ENCODE measurements at places on chromosomes 2 and 18.

GRCh38 chr2:40357667-40358066 is 94.2 kb downstream of the SLC8A1 start:
- DNase-seq: no peak

DNA sequence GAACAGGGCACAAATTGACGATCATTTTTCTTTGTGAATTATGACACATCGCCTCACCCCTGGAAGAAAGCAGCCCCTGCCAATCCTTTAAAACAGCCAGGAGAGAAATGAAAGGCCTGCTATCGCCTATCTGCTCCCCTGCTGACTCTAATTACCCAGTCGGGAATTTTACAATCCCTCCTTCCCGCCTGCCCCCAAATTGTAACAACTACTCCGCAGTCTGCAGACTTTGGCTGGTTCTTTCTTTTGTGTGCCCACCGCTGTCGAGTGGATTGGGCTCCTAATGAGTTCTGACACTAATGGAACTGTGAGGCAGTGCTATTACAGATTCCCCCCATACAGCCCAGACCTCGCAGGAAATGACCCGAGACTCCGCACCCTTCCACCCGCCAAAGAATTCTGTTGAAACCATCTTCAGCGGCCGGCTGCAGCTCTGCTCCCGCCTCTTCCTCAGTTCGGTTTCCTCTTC is 281.2 kb upstream of the PARD3B start:
- no peak for DNase-seq

DNA sequence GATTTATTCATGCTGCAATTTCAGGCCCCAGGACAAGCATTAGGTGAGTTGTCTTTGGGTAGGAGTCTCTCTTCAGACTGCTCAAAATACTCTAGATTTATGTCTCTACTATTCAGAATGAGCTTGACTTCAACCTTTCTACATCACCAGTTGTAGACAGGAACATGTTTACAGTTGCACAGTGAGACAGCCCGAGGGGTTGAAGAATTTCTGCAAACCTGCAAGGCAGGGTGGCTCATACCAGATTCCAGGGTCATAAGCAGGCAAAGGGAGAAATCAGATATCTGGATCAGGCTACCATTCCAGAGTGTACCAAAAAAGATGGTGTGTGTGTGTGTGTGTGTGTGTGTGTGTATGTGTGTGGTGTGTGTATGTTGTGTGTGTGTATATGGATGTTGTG is 112.4 kb downstream of the SPP2 start:
- DNase-seq: no peak

GRCh38 chr2:235406430-235406829 is 87.4 kb upstream of the AGAP1 start:
- no peak for DNase-seq

DNA sequence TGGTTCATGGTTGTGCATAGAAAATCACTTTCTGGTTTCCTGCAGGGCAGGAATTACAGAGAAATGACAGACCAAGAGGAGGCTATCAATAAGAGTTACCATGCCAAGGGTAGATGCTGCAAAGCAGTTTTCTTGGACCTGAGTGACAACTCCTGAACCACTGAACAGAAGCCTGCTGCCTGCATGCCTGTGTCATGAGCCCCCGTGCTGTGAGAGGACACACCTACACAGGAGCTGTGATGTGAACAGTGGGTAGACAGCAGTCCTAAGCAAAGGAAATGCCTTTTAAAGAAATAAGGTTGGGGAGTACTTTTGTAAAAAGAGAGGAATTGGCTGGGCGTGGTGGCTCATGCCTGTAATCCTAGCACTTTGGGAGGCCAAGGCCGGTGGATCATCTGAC is 54.2 kb upstream of the CREB1 start:
- no peak for DNase-seq

- no peak for DNase-seq
Observed at GRCh38 chr2:219598308-219599078, 836 bp downstream of the STK11IP start.

DNA sequence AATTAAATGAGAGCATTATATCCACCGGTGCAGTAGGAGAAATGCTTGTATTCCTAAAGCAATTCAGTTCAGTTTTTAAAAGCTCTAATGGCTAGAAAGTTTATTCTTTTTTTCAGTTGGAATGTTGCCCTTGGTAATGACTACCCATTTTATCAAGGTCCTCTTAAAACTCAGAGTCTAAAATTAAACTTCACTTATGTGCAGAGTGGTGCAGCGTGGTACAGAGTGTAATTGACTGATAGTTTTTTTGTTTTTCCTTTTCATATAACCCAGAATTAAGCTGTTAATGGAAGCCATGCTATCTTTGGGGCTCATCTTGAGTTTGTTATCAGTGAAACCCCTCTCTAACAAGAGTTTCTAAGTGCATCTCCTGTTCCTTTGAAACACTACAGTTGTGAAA is 21.4 kb downstream of the NCOA1 start:
- DNase-seq: no peak

DNA sequence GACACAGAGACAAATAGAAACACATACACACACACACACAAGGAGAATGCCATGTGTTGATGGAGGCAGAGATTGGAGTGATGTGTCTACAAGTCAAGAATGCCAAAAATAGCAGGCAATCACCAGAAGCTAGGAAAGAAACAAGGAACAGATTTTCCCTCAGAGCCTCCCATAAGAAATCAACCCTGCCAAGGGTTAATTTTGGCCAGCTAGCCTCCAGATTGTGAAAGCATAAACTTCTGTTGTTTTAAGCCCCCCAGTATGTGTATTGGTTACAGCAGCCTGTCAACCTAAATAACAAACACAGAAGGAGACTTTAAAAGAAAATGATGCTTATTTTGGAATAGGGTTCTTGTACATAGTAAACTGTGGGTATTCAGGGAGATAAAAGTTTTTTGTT is 5.6 kb upstream of the STK39 start:
- DNase-seq: no peak

DNA sequence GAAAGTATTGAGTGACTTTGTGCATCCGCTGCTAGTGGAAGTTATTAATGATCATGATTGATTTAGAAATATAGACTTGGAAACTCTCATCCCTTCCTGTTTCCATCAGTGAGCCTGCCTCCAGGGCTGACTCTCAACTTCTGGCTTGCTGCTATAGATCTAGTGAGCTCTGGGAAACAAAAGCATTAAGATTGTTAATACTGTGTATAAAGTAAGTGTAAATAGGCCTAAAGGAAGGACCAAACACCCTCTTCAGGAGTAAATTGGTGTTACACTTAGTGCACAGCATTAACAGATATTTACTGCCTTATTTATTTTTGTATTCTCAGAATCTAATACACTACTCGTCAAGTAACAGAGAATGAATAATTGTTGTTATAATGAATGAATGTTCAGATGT is 285.6 kb downstream of the THSD7B start:
- DNase-seq: no peak

GRCh38 chr2:150909613-150910012 is 352.1 kb downstream of the RBM43 start:
- DNase-seq: no peak

- no peak for DNase-seq
Observed at GRCh38 chr18:8787371-8787670, 82.0 kb downstream of the MTCL1 start.

GRCh38 chr2:104871972-104872865 is 18.3 kb downstream of the POU3F3 start:
- DNase-seq: no peak

- no peak for DNase-seq
Observed at GRCh38 chr2:974054-974453, 23.4 kb downstream of the SNTG2 start.

DNA sequence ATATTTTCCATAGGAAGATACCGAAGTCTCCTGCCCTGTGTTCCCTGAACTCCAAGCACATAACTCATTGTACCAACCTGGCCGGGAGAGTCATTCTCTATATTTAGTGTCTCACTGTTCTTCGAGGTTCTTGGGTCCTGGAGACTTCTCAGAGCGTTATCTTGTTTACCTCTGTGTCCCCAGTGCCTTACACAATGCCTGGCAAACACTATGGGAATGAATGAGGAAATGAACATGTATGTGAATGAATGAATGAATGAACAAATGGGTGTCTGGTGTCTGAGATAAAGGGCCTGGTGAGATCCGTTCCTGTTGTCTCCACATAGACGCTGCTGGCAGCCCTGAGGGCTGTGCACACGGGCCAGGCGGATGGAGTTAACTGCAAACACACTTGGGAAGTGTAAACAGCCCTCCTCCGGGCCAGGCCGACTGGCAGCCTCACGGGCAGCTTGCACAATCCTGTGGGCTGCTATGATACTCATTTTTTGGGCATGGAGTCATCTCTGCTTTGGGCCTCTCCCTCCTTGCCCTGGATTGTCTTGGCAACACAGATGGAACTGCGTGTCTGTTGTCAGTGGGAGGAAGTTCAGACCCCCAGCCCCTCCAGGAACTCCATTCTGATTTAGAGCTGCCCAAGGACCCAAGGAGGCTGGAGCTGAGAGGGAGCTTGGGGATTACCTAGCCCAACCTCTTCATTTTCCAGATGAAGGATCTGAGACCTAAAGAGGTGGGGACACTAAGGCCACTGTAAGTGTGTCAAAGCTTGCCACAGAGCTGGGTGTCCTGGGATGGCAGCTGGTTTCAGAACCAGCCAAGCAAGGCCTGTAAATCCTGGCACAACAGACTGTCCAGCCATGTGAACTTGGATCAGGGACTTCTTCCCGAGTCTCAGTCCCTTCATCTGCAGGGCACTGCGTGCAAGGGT is 124.4 kb downstream of the INHBB start:
- DNase-seq: peak; percentile 84

DNA sequence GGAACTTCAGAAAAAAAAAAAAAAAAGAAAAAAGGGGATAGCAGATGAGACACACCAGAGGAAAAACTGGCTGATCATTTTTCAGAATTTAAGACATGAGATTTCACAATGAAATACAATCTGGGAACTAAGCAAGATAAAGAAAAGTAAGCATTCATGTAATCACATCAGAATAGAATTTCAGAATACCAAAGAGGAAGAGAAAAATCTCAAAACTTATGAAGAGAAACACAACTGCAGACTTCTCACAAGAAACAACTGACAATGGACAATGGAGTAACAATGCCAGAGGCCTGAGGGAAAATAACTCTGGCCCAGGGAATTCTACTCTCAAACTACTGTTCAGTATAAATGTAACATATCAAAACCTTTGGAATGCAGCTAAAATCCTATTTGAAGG is 13.2 kb upstream of the RRM2 start:
- no peak for DNase-seq

- DNase-seq: no peak
Observed at GRCh38 chr2:27645197-27645596, 16.3 kb downstream of the GPN1 start.

- DNase-seq: no peak
Observed at GRCh38 chr2:233476063-233476410, 90.5 kb downstream of the USP40 start.

GRCh38 chr2:183204397-183204796 is 80.2 kb downstream of the NUP35 start:
- no peak for DNase-seq

- no peak for DNase-seq
Observed at GRCh38 chr2:118056165-118056534, 32.1 kb upstream of the INSIG2 start.

GRCh38 chr2:112633708-112634107 is 12.0 kb upstream of the SLC20A1 start:
- DNase-seq: no peak

DNA sequence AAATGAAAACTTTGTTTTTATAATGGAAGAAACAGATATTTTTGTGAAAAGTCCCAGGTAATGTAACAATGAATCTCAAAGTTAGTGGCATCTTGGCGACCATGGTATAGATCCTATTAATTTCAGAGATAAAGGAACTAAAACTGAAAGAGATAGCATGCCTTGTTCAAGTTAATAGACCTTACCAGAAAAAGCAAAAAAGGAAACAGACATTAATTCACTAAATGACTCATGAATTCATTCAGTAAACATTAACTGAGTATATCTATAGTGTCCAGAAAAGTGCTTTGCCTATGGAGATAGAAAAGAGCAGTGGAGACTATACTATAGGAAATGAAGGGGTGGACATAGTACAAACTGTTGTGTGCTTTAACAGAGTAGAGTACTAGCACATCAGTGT is 763.3 kb downstream of the TRIB2 start:
- DNase-seq: no peak

DNA sequence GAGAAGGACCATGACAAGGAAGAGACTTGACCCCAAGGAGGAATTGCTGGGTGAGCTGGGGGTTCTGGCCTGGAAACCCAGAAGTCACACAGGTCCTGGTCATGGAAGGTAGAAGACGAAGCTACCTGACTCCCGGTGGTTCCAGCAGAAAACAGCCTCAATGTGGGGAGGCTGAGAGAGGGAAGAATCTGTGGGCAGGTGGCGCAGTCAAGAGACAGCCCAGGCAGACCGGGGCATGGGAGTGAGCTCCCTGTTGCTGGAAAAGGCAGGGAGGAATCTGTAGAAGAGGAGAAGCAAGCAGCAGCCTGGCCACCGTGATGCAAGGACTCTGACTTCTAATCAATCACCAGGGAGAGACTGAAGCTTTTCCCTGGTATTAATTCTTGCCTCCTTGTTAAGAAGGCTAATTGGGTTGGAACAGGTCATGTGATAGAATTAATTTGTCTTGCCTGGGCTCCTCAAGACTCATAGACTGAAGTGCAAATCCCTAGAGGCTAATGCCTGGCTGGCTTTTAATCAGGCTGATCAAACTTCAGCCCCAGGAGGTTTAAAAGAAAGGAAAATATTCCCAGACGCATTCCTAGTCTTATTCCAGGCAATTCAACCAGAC is 30.1 kb downstream of the CNGA3 start:
- DNase-seq: no peak

DNA sequence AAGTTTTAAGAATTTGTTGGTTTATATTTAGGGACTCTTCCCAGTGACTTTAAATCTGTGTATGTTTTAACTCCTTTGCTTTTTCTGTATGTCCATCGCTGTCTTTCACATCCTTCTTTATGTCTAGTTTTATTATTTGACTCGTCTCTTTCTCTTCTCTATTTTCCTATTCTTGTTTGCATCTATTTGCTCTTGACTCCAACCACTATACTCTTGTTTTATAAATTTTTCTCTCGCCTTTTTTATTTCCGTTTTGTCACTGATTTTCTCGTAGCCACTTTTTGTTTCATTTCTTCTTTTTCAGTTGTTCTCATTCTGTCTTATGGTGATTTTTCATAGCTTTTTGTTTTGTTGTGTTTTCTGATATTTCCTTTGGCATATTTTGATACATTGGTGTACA is 170.5 kb upstream of the NETO1 start:
- DNase-seq: no peak

- DNase-seq: no peak
Observed at GRCh38 chr2:197237291-197238042, 73.1 kb downstream of the ANKRD44 start.

DNA sequence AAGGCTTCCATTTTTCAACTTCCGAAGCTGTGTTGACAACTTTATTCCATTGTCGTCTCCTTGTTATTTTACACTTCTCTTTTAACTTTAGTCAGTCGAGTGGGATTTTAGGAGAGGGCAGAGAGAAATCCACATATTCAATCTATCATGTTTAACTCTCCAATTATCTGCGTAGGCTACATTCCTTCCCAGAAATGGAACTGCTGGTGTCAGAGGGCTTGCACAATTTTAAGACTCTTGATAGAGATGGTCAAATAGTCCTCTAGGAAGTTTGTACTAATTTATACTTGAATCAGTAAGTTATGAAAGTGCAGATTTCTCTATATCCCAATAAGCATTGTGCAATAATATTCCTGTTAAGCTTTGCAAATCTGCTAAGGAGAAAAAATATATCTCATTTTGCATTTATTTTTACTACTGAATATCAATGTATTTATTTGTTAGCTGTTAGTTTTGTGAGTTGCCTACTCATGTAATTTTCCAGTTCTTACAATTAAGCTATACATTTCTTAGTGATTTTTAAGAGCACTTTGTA is 95.6 kb downstream of the CYP26B1 start:
- DNase-seq: no peak

Measured in HTR-8/SVneo (cell line).